ENCODE measurements at places on chromosomes 16 and 17. TPM values are rescaled to one million over a fixed set of nuclear protein-coding genes. Genes with fewer than 3 reads are reported as not detected.

GRCh38 chr17:48671697-48672171 lies 45.6 kb upstream of the HOXB9 start:
- DNase-seq: peak; percentile 64

DNA sequence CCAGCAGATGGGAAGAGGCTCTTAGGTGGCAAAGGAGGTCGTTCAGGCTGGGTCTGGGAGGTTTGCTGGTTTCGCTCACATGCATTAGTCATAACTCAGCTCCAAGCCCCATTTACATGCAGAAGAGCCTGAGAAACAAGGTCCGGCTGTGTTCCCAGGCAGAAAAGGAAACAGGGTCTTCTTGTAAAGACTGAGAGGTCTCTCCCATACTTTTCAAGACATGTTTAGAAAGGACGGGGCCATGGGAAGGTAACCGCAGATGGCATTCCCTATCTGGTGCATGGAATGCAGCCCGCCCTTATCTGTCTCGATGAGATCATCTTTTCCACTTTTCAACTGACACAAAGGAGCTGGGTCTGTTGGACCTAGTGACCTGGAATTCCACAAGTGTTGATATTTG lies 389.0 kb upstream of the CDH11 start:
- DNase-seq: no peak

GRCh38 chr17:43574896-43575525 lies 28.9 kb upstream of the ETV4 start:
- no peak for DNase-seq

GRCh38 chr17:80948019-80948975 lies 43.3 kb upstream of the CHMP6 start:
- DNase-seq: no peak

- DNase-seq: no peak
These were observed 28.1 kb downstream of the HSBP1 start for GRCh38 chr16:83835586-83836566.

- DNase-seq: peak; percentile 76
These were observed 3.7 kb upstream of the ERN1 start for GRCh38 chr17:64133546-64134215.

DNA sequence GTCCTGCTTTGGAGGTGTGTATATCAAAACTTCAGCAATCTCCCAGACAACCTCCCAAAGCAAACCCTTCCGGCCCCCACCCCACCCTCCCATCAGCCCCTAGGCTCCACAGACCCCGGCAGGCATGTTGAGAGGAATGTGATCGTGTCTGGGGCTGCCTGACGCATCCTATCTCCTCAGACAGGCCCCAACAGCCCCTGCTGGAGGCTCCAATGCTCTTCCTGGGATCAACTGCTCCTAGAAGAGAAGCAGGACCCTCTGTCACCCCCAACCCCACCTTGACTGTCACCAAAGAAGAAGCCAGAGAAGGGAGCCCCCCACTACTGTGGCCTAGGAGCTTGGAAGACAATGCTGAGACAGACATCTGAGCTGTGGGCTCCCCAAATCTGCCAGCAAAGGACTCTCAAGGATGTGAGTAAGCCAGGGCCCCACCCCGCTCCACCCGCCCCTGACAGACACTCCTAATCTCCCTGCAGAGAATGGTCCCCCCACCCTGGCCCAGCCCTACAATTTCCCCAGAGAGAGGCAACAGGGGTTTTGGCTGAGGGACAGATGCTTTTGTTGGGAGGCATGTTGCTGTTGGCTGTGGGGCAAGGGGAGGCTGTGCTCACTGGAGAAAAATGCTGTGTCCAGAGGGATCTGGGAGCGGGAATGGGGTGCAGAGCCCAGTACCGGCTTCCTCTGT lies 1.6 kb upstream of the KRT14 start:
- no peak for DNase-seq

- no peak for DNase-seq
These were observed 13.5 kb upstream of the TBX21 start for GRCh38 chr17:47719411-47720152.

- DNase-seq: peak; percentile 36
These were observed 574 bp downstream of the MPP3 start for GRCh38 chr17:43832168-43832975.

GRCh38 chr16:84847564-84848355 lies 28.0 kb downstream of the CRISPLD2 start:
- no peak for DNase-seq

DNA sequence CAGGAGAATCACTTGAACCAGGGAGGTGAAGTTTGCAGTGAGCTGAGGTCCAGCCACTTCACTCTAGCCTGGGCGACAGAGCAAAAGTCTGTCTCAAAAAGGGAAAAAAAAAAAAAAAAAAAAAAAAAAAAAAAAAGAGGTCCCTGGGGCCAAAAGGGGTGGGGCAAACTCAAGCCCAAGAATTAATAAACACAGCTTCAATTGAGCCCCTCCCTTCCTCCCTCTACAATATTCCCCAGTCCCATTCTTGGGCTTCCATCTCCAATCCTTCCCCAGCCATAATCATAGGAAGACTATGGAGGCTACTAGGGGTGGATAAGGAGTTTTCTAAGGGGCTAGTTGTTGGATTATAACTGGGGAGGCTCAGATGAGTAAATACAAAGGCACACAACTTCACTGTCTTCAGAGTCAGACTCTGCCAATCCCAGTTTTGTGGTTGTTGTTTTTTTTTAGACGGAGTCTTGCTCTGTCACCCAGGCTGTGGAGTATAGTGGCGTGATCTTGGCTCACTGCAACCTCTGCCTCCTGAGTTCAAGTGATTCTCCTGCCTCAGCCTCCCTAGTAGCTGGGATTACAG lies 9.5 kb downstream of the CAVIN1 start:
- no peak for DNase-seq

DNA sequence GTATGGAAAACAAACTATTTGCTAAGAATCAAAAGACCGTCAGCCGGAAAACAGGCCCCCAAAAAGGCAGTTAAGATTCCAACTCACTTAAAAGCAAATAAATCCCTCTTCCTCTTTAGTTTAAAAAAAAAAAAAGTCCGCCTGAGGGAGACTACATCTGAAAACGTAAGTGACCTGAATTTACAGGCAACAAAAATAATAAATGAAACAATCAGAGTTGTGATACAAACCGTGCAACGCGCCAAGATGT lies 1.1 kb downstream of the KANSL1 start:
- DNase-seq: no peak

DNA sequence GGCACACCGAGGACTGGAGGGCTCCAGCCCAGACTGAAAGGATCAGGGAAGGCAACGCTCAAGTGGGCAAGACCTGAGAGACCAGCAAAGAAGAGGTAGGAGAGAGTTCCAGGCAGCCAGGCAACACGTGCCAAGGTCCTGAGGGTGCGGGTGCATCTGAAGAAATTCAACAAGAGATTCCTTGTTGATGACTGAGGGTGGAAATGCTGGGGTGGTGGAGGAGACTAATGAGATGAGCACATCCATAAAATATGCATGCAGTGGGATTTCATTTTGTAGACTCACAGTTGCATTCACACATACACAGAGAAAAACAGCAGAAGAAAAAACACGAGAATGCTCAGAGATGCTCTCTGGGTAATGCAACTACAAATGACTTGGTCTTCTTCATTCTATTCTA lies 154.8 kb upstream of the FOXF1 start:
- DNase-seq: no peak

- peak; percentile 42 for DNase-seq
These were observed 7.1 kb upstream of the IL32 start for GRCh38 chr16:3058139-3059030.

DNA sequence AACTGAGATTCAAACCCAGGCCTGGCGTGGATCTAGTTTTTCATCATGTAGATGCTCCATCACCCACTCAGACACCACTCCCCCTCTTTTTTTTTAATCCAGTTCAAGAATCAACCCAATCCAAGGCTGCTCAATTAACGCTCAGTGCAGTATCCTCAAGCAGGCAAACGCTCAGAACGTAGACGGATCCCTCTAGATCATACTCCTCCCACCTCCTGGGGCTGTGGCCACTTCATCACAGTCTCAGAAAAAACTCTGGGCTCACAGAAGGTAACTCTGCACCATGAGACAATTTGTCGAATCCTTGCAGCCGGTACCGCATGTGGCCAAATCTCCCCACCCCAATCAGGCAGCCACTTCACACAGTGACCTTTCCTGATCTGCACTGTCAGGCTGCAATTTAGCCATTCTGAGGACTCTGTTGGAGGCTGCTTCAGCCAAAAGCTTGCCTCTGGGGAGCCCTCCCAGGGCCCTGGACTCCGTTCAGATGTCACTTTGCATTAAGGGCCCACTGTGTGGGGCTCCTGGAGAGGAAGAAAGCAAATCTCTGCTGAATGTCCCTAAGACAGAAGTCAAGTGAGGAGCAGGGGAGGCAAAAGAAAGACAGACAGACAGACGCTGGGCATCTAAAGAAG lies 183.5 kb downstream of the XYLT1 start:
- no peak for DNase-seq

- DNase-seq: no peak
These were observed 67.1 kb downstream of the VPS53 start for GRCh38 chr17:647324-648197.

DNA sequence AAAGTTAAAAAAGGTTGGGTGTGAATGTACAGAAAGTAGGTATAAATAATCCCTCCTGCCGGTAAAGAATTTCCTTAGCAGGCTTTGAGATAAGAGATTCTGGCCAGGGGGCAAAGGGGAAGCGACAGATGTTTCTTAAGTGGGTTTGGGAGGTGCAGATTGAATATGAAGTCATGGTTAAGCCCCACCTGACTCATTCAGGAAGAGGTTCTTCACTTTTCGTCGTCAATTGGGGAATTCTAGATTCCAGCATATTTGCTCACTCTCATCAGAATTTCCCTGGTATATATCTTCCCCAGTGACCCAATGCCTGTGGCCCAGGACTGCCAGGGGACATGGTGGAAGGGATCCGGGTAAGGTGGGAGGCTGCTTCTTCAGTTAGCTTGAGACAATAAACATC lies 127.8 kb downstream of the CPPED1 start:
- no peak for DNase-seq

DNA sequence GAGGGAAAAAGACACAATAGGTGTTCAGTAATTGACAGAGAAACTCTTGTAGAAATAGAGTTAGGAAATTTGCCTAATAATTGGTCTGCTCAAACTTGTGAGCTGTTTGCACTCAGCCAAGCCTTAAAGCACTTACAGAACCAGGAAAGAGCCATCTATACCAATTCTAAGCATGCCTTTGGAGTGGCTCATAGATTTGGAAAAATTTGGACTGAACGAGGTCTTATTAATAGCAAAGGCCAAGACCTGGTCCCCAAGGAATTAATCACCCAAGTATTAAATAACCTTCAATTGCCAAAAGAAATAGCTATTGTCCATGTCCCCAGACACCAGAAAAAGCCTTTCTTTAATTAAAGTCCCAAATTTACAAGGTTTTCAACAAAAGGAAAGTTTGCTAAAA lies 90.3 kb downstream of the EMP2 start:
- DNase-seq: no peak

DNA sequence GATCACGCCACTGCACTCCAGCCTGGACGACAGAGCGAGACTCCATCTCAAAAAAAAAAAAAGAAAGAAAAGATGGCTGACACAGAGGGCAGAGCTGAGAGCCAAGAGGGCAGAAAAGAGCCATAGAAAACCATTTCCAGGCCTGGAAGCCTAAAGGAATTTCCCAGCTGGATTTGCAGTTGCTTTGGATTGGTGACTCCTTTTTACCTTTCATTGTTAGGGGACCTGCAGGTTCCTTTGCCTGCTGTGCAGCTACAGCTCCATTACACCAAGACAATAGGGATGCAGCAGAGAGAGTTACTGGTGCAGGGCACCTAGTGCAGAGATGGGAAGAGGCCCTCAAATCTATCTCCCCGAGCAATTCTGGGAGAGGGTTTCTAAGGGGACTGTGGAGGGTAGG lies 18.4 kb downstream of the ZNF668 start:
- no peak for DNase-seq

GRCh38 chr17:79242873-79243602 lies 168.4 kb downstream of the ENGASE start:
- DNase-seq: no peak

DNA sequence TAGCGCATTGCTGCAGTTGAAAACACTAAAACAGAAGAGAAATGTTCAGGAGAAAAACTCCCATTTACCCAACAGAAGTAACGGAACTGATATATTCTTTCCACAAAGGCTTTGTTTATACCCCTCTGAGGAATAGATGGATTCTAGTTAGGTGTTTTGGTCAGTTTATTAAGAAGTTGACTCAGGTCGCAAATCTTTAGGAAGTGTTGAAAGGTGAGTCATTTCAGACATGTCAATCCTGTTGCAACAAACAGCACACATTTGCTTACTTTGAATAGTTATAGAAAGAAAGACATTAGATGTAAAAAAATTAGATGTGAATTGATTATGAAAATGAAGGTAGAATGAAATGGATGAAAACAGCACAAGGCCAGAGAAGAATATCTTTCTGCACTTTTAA lies 941.0 kb downstream of the KCNJ2 start:
- no peak for DNase-seq

DNA sequence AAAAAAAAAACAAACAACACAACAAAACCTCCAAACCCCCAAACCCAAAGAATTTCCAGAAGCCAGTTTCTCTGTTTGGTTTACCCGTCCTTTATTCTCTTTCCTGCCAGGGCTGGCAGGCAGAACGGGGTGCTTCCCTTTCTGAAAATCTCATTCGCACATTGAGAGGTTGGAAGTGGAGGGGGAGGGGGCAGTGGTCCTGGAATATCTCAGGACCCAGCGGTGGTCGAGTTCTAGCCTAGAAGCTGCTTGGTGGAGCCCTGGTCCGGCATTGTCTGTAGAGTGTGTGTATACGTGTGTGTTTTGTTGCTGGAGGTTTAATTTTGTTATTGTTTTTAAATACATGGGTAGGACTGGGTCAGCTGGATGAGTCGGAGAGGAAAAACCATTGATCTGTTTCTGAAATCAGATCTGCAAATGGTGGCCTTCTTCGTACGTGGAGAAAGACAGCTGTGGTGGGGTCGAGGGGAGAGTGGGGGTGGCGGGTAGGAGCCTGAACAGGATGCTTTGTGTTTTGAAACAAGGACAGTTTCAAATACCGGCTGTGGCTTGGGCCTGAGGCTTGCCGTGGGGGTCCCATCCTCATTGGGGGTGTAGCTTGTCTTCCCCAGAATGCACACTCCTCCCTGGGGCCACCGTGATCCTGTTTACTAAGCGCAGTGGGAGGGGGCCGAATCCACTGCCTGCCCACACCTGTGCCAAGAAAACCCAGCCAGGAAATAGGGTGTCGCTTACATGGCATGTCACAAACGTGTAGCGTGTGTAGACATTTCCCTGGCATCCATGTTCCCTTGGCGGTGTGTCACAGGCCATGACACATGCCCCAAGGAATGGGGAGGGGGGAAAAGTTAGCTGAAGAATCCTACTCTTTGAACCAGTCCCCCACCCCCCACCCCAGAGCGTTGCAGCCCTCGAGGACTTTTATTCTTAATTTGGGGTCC lies 1.6 kb downstream of the CMIP start:
- DNase-seq: no peak

Gene MYH2
- not detected for polyA plus RNA-seq

Gene CES5A
- 0.13 TPM for polyA plus RNA-seq

Gene RUNDC3A
- 1.7 TPM for polyA plus RNA-seq

Gene ABCC3
- 22.2 TPM for polyA plus RNA-seq

Gene FAM117A
- 20.5 TPM for polyA plus RNA-seq

Gene KRT24
- polyA plus RNA-seq: 0.09 TPM

Gene CASKIN1
- polyA plus RNA-seq: 1.8 TPM

Gene OXLD1
- 24.0 TPM for polyA plus RNA-seq

Gene NPIPB2
- 17.1 TPM for polyA plus RNA-seq

Gene AXIN2
- 26.9 TPM for polyA plus RNA-seq

Gene TBC1D28
- not detected for polyA plus RNA-seq

Gene KCNAB3
- polyA plus RNA-seq: 13.0 TPM

Gene KRTAP3-1
- polyA plus RNA-seq: not detected

Gene SMIM5
- polyA plus RNA-seq: 8.1 TPM

Gene CDC42EP4
- polyA plus RNA-seq: 48.5 TPM

Gene USP36
- polyA plus RNA-seq: 39.6 TPM

Gene ZSCAN10
- polyA plus RNA-seq: 0.30 TPM

Gene KRTAP2-1
- polyA plus RNA-seq: not detected

Gene HSF5
- 0.36 TPM for polyA plus RNA-seq

Gene NEK8
- polyA plus RNA-seq: 7.1 TPM

Gene CDRT4
- polyA plus RNA-seq: 3.4 TPM

Gene BHLHA9
- polyA plus RNA-seq: not detected

Measured in renal pelvis (tissue), 12 donors.